NCI-H187 treated with DMSO at 0.1 percent for 48 hours (cell line): ENCODE measurements at places on chromosomes 3 and 15.

- DNase-seq, result no peak
Measured at GRCh38 chr15:94387849-94388441, 156.6 kb downstream of the MCTP2 start.

- no peak for DNase-seq
Measured at GRCh38 chr3:150544041-150544440, 2.3 kb downstream of the SERP1 start.

GRCh38 chr15:88636050-88636449, 2.8 kb upstream of the ISG20 start:
- no peak for DNase-seq

- DNase-seq, result no peak
Measured at GRCh38 chr15:62337934-62338333, 172.8 kb upstream of the C2CD4B start.

DNA sequence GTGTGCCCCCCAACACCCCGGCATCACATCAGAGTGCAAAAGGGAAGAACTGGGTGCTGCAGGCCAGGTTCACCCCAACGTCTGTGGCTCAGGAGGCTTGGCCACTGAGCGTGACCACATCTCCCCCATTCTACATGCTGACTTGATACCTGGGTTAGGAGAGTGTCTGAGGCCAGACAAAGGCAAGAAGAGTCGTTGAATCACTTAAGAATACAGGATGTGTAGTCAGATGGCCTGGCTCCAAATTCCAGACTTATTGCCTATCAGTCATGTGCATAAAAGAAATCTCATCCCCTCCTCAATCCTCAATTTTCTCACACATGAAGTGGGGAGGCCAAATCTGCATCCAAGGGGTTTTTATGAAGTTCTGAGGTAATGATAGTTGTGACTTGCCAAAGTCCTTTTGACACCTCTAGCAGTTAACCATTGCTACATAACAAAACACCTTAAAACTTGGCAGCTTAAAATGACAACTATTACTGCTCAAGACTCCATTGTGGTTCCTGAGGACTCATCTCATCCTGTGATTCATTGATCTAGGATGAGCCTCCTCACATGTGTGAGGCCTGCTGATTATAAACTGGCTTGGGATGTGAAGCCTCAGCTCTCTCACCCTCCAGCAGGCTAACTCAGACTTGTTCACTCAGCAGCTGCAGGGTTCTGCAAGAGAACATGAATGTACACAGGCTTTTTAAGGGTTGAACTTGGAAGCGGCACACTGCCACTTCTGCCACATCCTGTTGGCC, 138.8 kb upstream of the TLE3 start:
- DNase-seq, result no peak

GRCh38 chr15:100570275-100570674, 31.7 kb downstream of the LINS1 start:
- no peak for DNase-seq

DNA sequence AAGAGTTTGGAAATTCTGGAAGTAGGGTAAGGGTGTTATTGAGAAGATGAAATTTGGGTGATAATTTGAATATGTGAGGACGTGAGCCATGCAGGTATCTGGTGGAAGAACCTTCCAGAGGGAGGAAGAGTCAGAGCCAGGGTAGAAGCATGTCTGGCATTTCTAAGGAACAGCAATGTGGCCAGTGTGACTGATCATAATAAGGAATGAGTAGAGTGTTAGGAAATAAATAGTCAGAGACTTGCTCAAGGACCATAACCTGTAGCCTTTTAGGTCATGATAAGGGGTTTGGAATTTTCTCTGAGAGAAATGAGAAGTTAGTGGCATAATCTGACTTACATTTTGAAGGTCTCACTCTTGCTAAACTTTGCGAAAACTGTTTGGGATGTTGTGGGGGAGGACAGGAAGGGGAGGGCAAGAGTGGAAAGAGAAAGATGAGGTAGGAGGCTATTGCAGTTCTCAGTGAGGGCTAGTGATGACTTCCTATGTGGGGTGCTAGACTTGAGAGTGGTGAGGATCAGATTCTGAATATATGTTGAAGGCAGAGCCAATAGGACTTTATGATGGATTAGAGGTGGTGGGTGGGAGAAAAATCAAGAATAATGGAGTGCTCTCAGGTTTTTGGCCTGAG, 568.3 kb downstream of the AGBL1 start:
- DNase-seq, result no peak
